ENCODE measurements at places on chromosomes 7 and 10.

DNA sequence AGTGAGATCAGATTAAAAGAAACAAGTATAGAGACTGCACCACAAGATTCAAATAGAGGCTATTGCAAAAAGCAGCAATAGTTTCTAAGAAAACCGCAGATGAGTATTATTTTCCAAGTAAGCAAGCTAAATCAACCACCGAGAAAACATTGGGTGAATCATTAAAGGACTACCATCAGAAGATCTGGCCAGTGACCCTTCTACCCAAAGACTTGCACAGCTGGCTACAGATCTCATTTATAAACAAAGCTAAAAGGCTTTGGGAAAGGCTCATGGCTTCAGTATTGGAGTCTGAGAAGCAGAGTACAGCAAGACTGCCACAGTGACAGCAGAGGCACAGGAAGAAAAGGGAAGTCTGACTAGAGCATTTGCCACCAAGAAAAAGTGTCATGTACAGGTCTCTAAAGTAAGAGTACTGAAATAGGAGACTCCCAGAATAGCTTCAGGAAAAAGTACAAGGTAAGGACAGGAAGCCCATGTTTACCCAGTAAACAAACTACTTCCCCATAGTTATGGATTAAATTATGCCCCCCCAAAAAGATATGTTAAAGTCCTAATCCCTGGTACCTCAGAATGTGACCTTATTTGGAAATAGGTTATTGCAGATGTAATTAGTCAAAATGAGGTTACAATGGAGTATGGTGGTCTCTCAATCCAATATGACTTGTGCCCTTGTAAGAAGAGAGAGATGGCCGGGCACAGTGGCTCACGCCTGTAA, 19.0 kb downstream of the STEAP1 start:
- no peak for DNase-seq

- no peak for DNase-seq
These were observed 10.3 kb upstream of the CPA1 start for GRCh38 chr7:130369831-130370550.

DNA sequence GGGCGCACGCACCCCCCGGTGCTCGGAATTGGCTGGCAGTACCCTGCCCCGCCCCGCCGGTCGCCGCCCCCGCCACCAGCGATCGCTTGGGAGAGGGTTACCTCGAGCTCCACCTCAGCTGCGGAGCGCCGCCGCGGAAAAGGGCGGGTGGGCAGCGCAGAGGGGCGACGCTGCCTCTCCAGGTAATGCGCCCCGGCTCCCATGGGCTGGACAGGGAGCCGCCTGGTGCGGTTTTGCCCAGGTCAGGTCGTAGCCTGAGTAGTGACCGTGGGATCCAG, 1.3 kb downstream of the PFKFB3 start:
- no peak for DNase-seq

DNA sequence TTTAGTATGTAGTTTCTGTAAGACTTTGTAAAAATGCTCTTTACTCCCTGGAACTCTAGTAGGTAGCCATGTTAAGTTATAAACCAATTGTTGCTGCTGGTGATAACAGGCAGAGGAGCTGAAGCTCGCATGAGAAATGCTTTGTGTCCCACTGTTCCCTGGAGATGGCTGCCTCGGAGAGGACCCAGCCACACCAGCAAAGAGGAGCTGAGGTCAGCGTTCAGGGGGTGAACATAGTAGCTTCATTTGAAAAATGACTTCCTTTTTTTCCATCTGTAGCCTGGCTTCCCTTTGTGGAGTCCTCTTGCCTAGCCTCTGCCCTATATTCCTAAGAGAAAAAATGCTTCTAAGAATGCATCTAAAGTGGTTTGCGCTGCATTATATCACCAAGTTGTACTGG, 20.3 kb downstream of the CELF2 start:
- no peak for DNase-seq

DNA sequence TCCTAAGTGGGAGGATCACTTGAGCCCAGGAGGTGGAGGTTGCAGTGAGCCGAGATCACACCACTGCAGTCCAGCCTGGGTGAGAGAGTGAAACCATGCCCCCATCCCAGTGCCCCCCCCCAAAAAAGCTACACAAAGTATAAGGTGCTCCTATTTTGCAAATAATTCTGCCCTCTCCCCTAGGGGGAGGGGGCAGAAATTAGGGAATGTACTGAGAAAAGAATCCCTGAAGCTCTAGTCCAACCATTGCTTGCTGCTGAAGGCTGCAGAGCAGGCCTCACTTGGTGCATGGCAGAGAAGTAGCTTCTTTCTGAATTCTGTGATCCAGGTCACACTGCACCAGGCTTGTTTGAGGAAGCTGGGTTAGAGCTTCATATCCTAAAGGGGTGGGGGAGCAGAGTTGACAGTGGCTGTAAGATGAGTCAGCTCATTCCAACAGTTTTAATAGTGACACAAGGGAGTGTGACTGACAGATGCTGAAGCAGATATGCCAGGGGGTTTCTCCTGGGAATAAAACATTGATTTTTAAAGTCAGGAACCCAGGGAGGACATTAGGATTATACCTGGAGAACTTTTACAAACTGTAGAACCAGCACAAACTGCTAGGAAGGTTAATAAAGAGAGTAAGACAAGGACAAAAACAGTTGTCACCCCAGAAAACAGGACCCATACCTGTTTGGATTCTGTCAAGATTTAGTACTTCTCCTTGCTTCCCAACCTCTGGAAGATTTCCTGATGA, 32.8 kb upstream of the STRIP2 start:
- no peak for DNase-seq

GRCh38 chr10:88256886-88257285, 326.2 kb downstream of the RNLS start:
- no peak for DNase-seq

DNA sequence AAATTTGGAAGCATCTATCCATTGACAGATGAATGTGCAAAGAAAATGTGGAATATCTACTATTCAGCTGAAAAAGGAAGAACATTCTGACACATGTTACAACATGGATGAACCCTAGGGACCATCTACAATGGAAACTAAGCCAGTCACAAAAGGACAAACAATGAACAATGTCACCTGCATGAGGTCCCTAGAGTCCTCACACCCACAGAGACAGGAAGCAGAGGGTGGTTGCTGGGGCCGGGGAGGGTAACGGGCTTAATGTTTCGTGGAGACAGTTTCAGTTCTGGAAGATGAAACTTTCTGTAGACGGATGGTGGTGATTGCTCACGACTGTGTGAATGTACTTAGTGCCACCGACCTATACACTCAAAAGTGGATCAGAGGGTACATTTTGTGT, 282.9 kb downstream of the ADARB2 start:
- DNase-seq: peak; percentile 15

- no peak for DNase-seq
These were observed 57.4 kb downstream of the FAM241B start for GRCh38 chr10:69687426-69687825.

DNA sequence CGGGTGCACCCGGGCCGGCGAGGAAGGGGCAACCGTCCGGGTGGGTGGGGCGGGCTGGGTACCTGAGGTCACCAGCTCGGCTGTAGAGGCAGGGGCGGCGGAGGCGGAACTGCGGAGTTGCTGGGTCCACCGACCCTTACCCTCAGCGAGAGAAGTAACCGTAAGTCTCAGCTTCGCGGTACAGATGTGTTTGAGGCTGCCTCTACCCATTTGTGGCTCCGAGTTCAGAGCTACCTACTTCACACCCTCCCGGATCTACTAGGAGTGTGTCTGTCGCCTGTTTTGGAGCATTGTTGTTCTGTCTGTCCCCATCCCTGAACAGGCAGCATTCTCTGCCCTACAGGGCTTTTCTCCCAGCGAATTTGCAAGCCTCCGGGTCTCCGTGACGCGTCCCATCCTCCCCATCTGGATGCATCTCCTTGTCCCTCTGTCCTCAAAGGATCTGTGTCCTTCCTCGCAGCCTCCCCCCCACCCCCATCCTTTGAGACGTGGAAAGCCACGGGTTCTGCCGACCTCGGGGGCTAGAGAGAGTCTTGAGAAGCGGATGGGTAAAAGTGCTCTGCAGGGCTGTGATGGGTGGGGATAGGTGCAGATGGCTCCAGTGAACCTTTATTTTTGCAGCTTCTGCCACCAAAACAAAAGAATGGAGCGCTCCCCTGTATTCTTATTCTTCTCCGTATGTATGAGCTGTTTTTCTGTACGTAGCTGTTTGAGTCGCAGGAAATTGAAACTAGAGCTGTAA, 757 bp downstream of the ANKIB1 start:
- peak; percentile 14 for DNase-seq

- DNase-seq: no peak
These were observed 135.4 kb upstream of the BMPER start for GRCh38 chr7:33769930-33770329.

- no peak for DNase-seq
These were observed 1.6 kb upstream of the ARHGAP12 start for GRCh38 chr10:31930023-31930751.

GRCh38 chr10:3357737-3358136, 185.2 kb upstream of the PITRM1 start:
- no peak for DNase-seq

GRCh38 chr7:105935250-105935649, 27.8 kb upstream of the CDHR3 start:
- peak; percentile 7 for DNase-seq

- DNase-seq: no peak
These were observed 473.8 kb downstream of the KCNMA1 start for GRCh38 chr10:77163670-77164348.

GRCh38 chr7:1403638-1404459, 55.4 kb downstream of the MICALL2 start:
- peak; percentile 94 for DNase-seq

DNA sequence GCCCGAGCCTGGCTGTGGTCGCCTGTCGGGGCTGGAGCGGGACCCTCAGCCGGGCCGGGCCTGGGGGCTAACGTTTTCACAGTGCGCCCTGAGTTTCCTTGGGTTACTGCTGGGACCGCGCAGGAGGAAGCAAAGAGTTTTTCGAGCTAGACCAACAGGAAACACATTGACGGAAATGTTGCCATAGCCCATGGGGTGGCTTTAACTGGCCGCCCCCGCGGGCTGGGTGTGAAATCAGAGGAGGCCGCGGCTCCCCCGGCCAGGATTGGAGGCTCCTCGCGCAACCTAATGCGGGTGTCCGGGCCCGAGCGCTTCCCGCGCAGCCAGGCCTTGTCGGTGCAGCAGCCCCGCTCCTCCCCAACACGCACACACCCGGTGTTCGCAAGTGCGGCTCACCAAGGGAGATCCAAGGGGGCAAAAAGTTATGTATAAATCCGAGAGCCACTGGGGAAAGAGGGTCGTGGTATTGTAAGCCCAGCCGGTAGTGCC, 1.9 kb downstream of the HHEX start:
- no peak for DNase-seq

DNA sequence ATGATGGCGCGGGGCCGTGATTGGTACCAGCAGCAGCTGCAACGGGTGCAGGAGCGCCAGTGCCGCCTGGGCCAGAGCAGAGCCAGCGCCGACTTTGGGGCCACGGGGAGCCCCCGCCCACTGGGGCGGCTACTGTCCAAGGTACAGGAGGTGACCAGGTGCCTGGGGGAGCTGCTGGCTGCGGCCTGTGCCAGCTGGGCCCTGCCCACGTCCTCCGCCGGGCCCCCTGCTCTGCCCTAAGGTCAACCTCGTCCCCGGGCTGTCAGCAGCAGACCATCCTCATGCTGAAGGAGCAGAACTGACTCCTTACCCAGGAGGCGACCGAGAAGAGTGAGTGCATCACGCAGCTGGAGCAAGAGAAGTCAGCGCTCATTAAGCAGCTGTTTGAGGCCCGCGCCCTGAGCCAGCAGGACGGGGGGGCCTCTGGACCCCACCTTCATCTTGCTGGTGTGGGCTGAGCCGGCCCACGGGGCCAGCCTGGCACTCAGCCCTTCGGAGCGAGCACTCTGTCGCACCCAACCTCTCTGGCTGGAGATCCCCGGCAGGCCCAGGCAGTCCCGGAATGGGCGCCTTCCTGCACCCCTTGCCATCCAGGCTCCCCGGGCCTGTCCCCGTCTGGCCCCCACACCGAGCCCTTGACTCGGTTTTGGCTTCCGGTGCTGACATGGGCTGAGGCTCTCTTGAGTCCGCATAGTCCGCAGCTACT, 24.6 kb upstream of the ZNF716 start:
- DNase-seq: no peak

- DNase-seq: no peak
These were observed 264.5 kb downstream of the CELF2 start for GRCh38 chr10:11282156-11282555.

GRCh38 chr10:48547061-48547895, 57.6 kb downstream of the ARHGAP22 start:
- DNase-seq: no peak

DNA sequence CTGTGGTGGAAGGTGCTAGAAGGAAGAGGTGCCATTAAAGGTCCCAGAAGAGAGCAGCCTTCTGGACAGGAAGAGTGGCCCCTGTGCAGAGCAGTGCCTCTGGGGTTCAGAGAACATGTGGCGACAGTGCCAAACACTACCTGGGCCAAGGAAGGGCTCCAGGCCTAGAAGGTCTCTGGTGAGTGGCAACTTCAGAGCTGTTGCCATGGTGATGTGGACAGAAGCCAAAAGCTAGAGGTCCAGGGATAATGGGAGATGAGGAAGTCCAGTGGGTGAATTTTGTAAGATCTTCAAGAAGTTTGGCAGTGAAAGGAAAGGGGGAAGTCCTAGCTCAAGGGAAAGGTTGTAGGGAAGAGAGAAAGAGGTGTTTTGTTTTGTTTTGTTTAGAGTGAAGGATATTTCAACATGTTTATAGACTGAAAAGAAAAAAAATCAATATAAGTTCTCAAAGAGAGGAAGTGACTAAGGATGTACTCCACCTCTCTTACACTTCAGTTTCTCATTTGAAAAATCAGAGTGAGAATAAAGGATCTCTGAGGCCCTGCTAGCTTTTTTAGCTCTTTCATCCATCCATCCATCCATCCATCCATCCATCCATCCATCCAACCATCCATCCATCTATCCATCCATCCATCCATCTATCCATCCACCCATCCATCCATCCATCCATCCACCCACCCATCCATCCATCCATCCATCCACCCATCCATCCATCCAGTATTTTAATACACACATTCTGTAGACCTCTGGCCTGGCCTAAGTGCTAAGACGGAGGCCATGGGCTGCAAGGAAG, 77.1 kb upstream of the DUSP5 start:
- DNase-seq: peak; percentile 37

DNA sequence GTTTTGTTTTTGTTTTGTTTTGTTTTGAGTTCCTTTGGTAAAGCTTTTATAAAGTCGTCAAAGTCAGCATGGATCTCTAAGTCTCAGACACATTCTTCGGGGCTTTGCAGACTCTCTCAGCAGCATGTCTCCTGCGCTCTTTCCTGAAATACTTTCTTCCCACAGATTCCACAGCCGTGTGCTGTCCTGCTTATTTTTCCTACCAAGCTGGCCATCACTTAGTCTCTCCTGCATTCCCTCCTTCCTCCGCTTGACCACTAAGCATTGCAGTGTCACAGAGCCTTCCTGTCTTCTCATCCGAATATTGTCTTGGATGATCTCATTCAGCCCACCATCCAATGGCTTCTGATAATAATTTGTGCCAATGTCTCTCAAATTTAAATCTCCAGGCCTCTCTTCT, 434.3 kb upstream of the C7orf33 start:
- DNase-seq: no peak

- DNase-seq: peak; percentile 66
These were observed at the start of gene LRRN3 for GRCh38 chr7:111090846-111091245. Gene LRRN3 (plus strand): TSS chr7:111091127. CDS start chr7:111122773, 31,646 bp downstream.

GRCh38 chr7:32357535-32358277, 132.5 kb downstream of the LSM5 start:
- DNase-seq: peak; percentile 7
